NCI-H2029 (cell line): ENCODE measurements at places on chromosomes 12 and 14.

- DNase-seq: no peak
These were observed 104.2 kb upstream of the LGR5 start for GRCh38 chr12:71335151-71335962.

DNA sequence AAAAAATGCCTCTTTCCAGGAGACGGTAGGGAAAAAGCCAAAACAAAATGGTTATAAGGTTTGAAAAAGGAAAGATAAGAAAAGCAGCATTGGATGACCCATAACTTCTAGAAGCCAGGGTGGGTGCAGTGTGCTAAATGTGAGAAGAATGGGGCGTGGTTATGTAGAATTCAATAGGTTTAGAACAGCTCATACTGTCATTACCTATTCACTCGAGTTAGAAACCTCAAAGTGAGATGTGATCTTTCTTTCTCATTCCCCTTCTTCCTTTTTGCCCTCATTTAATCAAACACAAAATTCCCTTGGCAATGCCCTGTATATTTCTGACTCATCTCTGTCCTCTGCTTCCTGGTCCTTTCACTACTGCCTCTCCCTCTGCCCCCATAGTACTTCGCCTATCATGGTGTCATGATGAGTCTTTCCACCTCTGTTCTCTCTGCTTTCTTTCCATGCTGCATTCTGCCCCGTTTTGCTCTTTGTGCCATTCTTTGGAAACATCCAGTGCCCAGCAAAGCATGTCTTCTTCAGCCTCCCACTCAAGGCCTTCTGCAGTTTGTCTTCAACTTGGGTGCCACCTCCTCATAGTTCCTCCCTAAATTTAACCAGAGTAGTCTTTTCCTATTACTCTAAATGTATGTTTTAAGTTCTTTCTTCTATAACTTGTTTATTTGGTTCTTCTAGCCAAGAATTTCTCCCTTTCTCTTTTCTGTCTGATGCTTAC, 496.3 kb downstream of the NRXN3 start:
- no peak for DNase-seq

DNA sequence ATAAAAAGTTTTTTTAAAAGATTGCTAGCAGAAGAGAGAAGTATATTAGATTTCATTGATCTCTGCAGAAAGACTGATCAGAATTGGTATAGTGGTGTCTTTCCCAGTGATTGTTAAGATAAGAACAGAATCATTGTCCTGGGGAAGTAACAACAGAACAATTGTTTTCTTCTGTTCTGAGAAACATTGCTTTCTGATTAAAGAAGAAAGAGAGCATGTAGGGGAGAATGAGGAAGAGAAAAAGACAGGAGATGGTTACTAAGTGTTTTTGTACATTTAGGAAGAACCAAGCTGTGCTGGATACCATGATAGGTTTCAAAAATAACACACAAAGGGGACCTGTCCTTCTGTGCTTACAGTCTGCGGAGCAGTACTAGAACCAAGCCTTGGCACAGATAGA, 5.0 kb downstream of the USP30 start:
- no peak for DNase-seq

GRCh38 chr12:91877022-91877421, 268.6 kb downstream of the BTG1 start:
- DNase-seq: peak; percentile 27

DNA sequence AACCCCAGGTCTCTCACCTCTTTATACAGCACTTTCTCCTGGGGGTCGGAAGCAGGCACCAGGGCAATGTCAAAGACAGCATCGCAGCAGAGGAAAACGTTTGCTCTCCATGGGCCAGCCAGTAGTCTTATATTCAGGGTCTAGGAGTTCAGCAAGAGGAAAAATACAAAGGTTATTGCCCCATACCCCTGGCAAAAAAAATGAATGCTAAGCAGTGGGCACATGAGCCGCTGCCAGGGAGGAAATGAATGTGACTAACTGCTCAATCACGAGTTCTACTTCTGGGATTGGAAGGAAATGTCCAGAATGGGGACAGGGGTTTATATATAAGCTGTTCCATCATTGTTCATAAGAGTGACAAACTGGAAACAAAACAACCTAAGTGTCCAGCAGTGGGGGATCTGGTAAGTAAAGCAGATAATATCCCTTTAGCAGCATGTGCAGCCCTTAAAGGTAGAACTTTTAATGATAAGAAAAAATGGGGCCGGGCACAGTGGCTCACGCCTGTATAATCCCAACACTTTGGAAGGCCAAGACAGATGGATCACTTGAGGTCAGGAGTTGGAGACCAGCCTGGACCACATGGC, 53.8 kb downstream of the PHETA1 start:
- no peak for DNase-seq

DNA sequence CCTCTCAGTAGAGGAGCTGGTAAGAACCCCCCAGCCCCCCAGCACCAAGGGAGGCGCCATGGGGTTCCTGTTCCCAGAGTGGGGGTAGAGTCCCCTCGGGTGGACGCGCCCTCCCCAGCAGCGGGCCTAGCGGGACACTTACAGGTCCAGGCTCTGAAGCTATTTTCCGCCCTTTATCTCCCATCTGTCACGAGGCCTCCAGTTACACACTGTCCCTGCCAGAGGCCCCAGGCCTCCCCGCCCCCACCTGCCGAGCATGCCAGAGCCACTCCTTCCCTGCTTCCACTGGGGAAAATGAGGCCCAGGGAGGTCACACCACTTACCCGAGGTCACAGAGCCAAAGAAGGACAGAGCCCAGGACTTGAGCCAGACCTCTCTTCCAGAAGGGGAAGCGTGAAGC, 3.1 kb downstream of the C14orf180 start:
- DNase-seq: no peak

DNA sequence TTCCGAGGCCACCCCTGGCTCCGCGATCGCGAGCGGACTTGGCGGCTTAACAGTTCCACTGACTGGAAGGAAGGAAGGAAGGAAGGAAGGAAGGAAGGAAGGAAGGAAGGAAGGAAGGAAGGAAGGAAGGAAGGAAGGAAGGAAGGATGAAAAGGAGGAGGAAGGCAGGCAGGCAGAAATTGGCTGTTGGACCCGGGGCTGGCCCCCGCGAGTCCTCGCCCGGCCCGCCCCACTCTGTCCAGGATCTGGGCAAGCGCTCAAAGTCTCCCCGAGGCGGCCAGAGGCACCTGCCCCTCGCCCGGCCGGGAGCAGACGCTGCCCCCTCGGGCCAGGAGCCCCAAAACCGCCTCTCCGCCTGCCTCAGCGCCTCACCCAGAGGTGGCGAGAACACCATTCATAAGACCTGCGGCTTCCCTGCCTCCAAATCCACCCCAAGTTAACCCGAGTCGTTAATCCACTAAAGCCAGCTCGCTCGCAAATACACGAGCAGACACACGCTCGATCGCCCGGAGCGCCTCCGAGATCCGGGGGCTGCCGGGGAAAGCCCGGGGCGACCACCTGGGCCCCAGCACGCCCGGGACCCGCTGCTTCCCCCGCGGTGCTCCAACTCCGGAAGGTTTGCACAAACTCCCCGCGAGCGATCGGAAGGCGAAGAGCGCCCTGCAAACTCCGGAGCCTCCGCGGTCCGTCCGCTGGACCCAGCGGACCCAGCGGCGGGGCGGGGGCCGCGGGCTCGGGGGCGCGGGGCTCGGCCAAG, 844 bp downstream of the DPF3 start:
- no peak for DNase-seq

GRCh38 chr14:54109521-54110120, 153.0 kb upstream of the BMP4 start:
- DNase-seq: no peak

DNA sequence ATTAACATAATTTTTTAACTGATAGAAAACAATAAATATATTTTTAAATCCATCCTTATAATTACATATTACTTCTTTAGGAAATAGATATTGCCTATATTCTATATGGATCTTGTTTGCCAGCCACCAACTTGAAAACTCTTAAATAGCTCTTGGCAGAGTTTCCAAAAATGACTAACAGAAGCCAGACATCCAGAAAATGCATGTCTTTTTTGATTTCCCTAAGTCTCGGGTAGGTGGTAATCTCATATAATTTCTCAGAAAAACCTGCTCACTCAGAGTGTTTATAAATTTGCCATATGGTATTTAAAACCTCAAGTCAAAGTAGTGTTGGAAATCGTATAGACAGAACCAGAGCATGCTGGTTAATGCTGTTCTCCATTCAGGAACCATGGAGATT, 360.4 kb upstream of the FOXG1 start:
- DNase-seq: no peak

DNA sequence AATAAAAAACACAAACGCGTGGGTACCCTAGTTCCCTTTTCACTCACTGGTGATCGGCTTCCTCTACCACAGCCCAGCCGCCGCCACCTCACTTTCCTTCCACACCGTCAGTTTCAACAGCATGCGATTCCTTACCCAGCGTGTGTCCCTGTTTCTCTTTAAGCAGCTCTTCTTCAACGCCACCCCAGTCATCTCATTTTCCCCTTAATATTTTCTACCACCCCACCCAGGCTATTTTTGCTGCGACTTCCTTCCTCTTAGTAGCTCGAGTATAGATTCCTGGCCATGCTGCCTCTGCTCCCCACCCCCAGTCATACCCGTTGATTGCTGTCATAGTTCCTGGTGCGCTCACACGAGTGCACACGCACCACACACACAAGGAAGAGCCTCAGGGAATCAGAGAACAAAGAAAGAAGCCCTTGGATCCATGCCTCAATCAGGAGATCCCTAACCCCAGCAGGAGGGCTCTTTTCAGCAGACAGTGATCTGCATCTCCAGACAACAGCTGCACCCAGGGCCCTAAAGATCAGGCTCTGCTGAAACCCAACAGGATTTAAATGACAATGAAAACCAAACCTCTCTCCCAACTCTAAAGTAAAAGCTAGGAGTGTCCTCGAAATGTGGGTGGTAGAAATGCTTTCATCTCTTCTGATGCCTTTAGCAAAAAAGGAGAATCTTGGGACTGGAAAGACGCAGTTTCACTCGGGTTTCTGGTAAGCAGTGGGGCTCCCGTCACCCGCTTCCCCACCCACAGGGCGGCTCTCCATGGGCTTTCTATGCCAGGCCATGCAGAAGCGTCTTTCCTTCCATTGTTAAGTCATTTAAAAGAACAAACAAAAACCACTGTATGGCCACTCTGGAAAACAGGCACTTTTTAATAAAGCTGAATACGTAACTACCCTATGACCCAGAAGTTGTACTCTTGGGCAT, 23.8 kb downstream of the VPS37B start:
- peak; percentile 91 for DNase-seq

GRCh38 chr14:56027916-56028712, 90.1 kb upstream of the PELI2 start:
- peak; percentile 23 for DNase-seq

DNA sequence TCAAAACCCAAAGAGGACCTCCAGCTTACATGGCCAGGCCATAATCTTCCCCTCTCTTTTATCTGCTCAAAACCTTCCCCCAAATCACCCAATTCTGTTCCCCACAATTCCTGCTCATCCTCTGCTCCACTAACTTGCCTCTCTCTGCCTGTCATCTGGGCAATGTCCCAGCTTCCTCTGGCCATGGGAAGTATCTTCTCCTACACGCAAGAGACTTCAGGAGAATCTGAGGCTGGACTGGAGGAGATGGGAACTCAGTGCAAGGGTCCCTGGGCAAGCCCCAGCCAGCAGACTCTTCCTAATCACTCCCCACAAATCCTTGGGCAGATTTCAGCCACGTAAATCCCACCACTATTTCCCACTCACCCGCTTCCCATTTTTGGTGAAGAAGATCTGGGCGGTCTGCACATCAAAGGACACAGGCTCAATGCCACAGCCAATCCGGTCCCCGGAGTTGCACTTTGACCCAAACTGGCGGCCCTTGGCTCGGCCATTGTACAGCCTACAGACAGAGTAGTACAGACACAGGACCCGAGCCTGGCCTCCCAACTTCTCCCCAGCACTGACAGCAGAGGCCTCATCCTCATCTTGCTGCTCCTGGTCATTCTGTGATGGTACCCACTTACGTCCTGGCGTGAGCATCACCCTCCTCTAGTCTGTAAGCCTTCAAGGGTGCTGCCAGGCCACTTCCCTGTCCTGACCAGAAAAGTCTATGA, 4.7 kb downstream of the SPRYD3 start:
- no peak for DNase-seq

DNA sequence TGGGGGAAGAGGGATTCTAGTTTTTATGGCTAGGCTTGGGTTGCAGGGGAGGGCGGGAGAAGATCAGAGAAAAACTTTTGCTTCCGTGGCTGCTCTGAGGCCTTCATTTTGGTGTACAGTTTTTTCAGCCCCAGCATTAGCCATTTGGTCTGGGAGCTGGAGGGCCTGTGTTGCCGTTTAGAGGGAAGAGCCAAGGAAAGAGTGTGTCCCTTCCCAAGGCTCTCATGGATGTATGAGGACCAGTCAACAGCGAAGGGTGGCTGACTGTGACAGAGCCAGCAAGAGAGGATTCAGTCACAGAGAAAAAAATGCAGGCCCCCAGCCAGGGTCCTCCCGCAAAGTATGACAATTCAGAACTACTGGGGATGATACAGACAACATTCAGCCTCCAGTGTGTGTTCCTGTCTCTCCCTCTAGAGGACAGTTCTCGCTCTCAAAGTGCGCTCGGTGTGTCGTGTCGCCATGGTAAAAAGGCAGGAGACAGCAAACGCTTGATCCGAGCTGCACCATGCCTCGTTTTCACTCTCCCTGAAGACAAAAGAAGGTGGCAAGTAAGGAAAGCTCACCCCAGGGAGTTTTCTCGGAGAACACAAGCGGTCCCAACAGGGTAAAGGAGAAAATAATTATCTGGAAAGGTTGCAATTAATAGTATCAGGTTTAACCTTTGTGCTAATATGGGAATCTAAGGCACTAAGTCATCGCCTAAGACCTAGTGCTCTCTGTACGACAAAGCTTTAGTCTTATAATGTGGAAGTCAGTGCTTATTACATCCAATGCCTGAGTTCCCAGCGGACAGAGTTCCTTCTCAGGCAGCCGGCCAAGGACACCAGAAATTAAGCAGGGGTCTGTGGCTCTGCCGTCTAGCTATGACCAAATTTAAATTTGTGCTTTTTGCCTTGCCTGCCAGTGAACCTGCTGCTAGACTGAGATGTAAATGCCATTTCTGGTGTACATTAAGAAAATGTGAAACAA, 157.3 kb upstream of the PLXNC1 start:
- DNase-seq: no peak

DNA sequence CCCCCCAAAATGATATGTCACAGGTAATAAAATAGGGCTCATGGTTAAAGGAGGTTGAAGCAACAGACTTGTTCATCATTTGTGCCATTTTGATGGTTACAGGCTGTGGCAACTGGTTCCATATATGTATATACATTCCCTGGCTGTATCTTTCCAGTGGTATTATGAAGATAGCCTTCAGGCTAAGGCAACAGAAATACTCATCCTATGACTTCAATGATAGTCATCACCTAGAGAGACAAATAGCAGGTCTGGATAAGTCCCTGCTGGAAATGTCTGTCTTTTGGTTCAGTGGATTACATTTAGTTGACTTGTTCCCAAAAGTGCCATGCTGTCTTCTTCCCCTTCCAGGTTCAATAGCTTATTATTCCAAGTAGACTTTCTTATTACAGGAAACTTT, 997.4 kb downstream of the FLRT2 start:
- no peak for DNase-seq
